ENCODE measurements at places on chromosomes 4 and X.

DNA sequence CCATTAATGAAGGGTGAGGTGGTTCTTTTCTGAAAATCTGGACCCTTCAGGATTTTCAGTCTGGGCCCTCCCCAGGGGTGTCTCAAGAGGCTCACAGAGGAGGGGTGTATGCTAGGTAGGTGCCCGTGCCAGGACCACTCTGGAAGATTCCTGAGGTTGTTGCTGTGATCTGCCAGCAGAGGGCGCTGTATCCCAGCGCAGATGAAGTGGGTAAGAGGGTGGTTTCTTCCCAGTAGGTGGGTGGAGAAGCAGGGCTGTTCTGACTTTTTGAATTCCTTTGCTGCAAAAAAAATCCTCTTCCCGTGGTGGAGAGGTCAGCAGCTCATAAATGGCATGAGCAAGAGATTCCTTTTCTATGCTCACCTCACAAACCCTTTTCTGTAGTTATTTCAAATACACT, 51.1 kb downstream of the SCML1 start:
- no peak for DNase-seq

- no peak for DNase-seq
These were observed 283.8 kb downstream of the IQCM start for GRCh38 chr4:149531861-149532260.

DNA sequence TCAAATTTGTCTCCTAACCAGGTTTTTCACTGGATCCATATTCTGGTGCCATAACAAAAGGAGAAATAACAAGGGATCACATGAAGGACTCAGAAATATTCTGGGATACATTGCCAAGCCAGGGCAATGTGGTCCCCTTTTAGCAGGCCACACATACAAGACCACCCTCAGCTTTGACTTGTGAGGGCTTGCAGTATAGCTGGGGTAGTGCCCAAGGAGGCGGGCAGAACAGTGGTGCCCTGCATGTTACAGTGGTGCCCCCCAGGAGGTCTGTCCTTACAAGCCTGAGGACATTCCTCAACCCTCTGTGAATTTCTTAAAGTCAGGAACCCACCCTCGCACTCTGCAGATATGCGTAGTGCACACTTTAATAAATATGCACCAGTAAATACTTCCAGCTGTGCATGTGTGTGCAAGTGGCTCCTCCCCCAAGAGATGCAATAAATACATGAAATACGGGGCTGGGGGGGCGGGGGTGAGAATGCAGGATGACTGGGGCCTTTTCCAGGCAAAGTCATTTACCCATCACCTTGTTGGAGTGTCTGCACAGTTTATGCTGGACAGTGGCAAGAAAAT, 34.4 kb upstream of the TBL1X start:
- DNase-seq: no peak

GRCh38 chrX:153447581-153447960, 1.7 kb upstream of the TREX2 start:
- no peak for DNase-seq

DNA sequence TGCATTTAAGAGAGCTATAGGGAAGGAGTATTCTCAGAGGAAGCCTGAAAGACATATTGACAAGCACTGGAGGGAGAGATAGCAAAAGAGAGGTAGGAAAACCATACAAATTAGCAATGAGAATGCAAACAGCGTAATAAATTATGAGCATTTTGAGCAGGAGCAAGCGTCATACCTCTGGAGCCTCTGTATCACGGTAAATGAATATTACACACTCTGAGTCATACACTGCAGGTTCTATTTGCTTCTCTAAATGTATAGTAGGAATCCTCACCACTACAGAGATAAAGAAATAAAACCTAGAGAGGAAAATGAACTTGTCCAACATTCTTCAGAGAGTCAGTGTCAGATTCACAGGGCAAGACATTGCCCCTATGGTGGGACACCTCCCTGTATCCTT, 46.4 kb upstream of the GABRE start:
- DNase-seq: no peak
